CMK (cell line): ENCODE measurements at places on chromosomes 7 and 10.

DNA sequence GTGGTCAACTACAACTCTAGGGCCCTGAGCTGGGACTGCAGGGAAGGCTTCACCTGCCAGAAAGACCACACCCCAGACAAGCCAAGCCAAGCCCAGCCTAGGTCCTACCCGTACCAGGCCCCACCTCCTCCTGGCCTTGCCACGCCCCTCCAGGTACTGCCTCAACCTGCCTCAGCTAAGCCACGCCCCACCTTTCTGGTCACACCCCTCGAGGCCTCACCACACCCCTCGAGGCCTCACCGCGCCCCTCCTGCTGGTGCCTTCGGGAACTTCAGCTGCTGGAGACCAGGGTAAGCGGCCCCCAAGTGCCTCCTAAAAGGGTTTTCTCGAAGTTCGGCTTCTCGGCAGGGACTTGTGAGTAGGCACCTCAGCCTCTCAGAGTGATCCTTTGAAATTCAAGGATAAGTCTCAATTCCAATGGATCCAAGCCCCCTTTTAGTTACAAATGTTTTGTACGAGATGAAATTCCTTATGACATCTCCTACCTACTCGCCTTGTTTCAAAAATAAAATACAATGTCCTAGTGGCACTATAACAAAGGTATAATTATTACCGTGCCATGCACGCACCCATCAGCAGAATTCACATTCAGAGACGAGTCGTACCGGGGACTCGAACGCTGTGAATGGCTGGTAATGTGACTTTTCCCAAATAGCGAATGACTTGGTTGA lies 171.2 kb downstream of the ARHGAP21 start:
- DNase-seq = no peak

DNA sequence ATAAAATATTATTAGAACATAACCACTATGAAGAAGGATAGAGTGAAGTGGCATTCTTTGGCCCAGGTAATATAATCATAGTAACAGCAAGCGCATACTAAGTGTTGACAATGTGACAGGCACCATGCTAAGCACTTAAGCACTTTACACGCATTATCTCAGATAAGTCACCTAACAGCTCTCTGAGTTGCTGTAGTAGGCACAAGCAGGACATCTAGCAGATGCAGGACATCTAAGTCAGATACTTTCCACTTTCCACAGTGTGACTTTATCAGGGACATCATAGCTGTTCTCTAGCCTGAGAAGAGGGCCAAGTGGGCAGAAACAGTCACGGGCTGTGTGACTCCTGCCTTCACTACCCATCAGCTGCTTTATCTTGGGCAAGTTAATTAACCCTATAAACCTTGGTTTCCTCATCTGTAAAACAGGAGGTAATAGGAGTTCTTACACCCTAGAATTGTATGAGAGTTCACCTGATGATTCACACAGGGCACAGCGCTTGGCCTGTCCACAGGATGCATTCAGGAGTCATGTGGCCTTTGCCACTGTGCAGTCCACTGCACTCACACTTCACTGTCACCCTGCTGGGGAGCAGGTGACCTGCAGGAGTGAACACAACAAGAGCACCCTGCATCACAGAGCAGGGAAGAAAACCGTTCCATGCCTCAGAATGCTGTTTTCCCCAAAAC lies 12.5 kb downstream of the LIPA start:
- no peak for DNase-seq

DNA sequence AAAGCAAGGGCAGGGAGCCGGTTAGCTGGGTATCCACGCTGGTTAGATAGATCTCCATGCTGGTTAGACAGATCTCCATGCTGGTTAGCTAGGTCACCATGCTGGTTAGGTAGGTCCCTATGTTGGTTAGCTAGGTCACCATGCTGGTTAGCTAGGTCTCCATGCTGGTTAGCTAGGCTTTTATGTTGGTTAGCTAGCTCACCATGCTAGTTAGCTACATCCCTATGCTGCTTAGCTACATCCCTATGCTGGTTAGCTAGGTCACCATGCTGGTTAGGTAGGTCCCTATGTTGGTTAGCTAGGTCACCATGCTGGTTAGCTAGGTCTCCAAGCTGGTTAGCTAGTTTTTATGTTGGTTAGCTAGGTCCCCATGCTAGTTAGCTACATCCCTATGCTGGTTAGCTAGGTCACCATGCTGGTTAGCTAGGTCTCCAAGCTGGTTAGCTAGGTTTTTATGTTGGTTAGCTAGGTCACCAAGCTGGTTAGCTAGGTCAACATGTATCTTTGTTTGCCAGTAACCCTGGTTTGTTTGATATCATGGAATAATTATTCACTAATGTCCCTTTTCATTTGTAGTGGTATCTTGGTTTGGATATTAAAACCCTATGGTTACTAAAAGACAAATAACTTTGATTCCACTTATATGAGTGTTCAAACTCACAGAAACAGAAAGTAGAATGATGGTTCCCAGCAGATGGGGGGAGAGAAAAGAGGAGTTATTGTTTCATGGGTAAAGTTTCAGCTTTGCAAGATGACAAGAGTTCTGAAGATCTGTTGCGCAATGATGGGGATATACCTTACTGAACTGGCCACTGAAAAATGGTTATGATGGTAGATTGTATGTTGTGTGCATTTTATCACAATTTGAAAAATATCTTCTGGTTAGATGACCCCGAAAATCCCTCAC lies 136.2 kb downstream of the PRPF18 start:
- DNase-seq = no peak

DNA sequence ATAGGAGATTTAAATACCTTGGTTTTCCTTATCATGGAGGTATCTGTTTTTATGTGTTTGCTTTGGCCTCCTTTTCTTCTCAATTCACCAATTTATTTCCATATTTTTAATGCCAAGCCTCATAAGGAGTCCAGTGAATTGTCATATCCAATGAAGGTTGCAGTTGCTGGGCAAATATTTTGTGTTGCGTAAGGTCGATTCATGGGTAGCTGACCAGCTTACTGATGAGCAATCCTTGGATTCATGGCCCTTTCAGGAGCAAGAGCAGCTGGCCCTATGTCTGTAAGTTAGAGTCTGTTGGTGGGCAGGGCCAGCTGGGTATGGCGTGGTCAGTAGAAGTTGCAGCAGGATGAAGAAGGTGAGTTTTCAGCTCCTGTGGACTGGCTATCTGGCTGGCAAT lies 182.9 kb downstream of the PFKFB3 start:
- no peak for DNase-seq
